ENCODE measurements at places on chromosomes 12 and 14.
A peak's percentile ranks its signal among the peaks of the same experiment; 100 is the strongest.

GRCh38 chr14:105398044-105398725, at the start of gene TEX22:
TSS of gene TEX22 (plus strand) at chr14:105398538. CDS start at chr14:105399341, 803 bp downstream.
- peak; percentile 94 for DNase-seq

GRCh38 chr14:100034961-100035500, 30.2 kb upstream of the EVL start:
- DNase-seq, result no peak

DNA sequence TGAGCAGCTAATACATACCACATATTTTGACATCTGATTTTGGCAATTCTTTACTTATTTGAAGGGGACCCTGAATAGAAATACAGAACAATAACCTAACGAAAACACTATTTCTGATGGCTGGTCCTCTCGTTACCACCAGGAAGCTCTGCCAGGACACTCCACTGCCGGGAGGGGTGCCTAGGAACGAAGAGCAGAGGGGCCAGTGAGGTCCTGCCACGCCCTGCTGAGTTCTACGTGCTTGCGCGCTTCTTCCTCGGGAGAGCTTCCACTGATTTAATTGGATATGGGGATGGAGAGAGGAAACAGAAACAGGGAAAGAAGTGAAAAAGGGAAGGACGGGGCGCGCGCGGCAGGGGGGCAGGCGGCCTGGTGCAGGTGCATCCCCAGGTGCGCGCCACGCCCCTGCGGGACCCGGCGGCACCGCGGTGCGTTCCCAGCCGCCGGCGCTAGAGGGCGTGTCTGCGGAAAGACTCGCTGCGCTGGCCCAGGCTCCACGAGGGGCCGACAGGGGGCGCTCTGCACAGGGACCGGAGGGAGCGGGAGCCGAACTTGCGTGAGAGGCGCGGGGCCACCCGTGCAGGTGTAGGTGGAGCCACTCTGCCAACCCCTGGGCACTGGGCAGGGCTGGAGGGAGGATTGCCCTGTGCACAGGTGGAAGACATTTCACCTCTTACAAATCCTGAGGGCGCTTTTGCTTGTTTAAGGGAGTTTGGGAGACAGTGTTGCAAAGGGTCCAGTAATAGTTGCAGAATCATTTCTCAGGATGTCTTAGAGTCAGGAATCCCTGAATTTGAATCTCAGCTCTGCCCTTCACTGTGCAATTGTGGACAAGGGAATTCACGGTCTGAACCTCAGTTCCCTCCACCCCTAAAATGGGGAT, 986.3 kb upstream of the TMEM132C start:
- no peak for DNase-seq

DNA sequence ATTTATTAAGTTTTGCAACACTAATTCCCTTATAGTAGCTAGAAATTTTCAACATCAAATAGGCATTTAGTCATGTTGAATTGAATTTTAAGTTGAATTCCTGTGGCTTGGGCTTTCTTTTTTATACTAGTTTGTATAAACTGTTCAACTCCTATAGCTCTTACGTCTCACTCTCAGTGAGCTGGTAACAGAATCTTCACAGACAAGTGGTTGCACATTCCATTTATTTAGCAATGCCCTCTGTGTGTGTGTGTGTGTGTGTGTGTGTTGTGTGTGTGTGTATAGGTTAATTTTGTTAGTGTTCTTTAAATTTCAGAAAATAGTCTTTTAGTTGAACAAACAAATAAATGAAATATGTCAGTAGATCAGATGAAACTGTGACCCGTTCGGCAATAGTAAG, 425.0 kb downstream of the NPAS3 start:
- DNase-seq, result no peak

GRCh38 chr12:111238075-111238734, 130.7 kb downstream of the PHETA1 start:
- DNase-seq, result no peak

DNA sequence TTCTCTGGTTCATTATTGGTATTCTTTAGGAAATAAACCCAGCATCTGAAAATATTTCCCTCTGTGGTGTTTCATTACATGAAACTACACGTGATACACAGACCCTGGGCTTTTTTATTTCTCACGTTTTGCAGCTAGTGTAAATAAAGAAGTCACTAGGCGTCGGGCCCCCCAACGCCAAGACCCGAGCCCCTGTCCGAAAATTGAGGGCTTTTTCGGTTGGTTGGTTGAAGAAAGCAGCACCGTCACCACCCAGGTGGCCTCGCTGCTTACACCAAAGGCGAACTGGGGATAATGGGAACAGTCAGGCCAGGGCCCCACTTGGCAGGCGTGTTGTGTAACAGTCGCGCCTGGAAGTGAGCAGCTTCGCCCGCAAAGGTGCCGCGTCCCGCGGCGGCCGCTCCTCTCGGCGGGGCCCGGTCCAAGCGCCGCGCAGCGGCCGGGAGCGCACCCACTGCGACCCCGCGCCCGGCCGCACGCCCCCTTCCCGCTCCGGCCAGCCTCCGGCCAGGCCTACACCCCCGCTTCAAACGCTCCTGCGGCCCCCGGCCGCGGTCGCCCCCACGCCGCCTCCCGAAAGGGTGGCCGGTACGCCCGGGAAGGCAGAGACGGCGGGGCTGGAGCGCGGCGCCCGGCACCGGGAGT, 1.2 kb downstream of the DUSP16 start:
- peak; percentile 40 for DNase-seq

All from naive thymus-derived CD8-positive, alpha-beta T cell (primary cell).